ENCODE measurements at places on chromosomes 1 and 21.

DNA sequence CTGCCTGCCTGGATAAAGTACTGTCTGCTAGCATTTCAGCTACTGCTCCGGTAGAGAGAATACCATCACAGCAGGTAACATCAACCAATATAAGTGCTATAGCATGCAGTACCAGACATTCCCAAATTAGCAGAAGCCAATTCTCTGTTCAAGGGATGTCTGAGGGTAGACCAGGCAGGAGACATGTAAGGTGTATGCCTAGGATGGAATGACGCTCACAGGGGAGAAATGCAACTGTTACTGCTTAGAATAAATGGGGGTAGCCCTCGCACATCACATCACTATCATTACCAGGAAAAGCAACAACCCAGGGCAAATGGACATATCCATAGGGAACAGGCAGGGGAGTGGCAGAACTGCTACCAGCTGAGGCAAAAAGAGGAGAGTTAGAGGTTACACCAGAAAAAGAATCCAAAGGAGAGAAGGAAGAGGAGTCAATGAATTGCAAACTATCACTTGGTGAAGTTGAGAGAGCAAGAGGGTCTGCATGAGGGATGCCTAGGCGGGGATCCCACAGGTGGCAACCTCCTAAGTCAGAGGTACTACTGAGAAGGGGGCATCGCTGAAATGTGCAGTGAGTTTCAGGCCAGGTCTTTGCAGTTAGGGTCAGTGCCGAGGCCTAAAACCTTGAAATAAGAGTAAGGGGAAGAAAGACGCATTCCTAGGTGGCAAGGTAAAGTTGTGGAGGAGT lies 1.1 kb downstream of the UBE2Q1 start:
- no peak for DNase-seq

DNA sequence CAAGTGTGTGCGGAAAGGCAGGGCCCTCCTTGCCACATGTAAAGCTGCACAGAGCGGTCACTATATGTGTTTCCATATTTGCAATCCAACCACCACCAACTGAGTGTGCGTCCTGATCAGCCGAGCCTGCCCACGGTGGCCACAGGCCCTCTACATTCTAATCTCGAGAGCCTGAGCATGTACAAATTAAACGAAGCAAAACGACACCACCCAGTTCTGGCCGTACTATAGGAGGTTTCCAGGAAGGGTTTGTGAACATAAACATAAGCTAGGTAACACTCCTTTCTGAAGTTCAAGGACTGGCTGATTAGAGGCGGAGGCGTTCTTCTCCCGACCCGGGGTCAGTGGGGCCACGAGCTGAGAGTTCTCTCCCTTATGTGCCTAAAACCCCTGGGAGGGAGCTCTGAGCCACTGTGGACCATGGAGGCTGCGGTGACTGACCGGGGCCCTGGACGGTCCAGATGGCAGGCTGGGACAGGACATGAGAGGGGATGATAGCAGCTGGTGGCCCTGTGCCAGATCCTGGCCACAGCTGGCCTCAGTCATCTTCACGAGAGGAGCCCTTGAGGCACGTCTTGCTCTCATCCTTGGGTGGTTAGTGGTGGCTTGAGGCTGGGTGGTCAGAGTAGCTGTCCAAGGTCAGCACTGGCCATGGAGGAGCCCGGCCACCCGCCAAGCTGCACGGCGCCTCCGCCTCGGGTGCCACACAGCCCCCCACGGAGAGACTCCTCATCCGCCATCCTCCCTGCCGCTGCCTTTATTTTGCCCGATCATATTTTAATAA lies 39.1 kb upstream of the TRAPPC10 start:
- no peak for DNase-seq

- DNase-seq = no peak
Measured at GRCh38 chr1:171611306-171611705, 10.7 kb upstream of the MYOCOS start.

GRCh38 chr1:156481527-156481926 lies 19.0 kb downstream of the MEF2D start:
- DNase-seq = no peak

DNA sequence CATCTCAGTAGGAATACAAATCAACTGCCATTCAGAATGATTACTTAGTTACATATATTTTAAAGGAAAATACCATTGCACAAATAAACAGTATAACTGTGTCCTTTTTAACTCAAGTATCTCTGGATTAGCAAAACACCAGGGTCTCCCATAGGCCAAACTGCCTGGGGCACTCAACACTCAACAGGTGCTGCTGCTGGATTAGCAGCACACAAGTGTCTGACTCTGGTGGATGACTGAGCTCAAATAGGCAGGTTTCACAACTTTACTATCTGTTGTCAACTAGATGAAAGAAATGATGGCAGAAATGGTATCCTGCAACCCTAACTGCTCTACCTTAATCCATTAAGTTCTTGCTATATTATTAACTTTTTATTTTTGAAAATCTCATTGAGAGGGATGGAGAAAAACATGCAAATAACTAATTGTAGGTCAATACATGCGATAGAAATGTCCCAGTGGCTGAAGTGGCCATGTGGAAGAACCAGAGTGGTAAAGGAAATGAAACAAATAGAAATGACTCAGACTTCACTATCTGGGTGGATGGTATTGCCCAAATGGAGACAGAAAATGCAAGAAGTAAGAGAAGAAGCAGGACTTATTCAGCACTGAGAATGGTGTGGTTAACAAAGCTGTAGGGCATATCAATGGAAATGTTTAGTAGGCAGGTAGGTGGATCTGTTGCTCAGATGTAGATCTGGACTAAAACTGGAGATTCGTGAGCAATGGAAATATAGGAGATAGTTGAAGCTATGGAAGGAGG lies 90.8 kb upstream of the CCDC190 start:
- DNase-seq = no peak

DNA sequence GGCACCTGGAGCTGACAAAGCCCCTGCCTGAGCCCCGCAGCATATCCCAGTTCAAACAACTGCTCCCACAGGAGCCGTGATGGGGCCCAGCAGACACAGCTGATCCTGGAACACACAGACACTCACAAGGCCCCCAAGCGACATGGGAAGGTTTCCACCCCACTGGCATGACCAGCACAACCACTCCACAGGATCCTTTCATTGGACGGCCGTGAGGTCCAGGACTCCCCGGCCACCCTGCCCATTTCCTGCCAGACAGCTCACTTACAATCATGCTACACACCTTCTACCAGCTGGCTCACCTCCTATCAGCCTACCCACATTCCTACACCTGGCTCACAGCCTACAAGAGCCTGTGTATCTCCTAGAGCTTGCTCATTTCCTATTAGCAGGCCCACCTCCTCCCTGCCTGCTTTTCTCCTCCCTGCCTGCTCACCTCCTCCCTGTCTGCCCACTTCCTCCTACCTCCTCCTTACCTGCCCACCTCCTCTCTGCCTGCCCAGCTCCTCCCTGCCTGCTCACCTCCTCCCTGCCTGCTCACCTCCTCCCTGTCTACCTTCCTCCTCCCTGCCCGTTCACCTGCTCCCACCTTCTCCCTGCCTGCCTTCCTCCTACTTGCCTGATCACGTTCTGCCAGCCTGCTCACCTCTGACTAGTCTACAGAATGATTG lies 73.9 kb downstream of the MATN1 start:
- no peak for DNase-seq

GRCh38 chr1:233509526-233509925 lies 104.4 kb upstream of the KCNK1 start:
- no peak for DNase-seq

GRCh38 chr1:67431156-67431765 lies 1.1 kb upstream of the SERBP1 start:
- no peak for DNase-seq

DNA sequence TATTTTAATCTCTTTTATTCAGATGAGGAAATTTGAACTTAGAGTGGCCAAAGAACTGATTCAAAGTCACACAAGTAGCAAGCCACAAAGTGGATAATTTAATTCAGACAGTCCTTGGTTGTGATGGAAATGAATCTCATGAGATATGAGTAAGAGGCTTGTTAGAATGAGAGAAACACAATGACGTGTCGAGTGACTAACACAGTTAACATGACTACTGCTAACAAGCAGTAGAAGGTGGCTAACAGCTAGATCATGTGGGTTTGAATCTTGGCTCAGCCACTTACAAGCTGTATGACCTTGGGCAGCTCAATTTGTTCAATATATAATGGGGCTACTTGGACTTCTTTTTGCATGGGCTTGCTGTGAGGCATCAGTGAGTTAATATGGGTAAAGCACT lies 104.5 kb upstream of the LMO4 start:
- DNase-seq = no peak

GRCh38 chr1:78048446-78048845 lies 2.7 kb downstream of the GIPC2 start:
- no peak for DNase-seq

- no peak for DNase-seq
Measured at GRCh38 chr21:15197696-15198095, 132.9 kb upstream of the NRIP1 start.

DNA sequence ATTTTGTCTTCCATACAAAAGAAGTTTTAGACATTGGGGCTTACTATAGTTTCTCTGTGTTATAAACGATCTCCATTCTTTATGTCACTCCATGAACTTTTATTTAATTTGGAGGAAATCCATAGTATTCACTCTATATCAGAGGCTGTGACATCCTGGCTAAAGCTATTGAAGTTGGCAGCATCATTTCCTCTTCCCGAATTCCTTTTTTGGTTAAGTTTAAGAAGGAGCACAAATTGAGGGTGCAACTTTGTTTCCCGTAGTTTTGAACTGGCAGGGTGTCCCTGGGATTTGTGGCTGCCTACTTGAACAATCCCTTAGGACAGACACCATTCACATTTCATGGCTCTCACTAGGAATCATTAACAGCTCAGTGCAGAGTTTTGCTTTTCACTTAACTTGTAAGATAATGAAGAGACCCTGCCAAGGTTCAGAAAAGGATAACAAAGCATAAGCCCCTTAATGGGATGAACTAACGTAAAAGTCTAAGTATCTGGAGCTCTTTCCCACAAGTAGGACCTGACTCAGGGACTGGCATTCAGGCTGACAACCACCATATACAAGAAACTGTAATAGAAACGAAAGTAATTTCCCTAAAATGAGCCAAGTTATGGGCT lies 13.9 kb downstream of the S1PR1 start:
- DNase-seq = no peak

GRCh38 chr1:179146911-179147310 lies 65.0 kb downstream of the TOR3A start:
- no peak for DNase-seq

- no peak for DNase-seq
Measured at GRCh38 chr21:41895643-41896493, 16.7 kb upstream of the PRDM15 start.

- no peak for DNase-seq
Measured at GRCh38 chr1:54685335-54685905, 30.2 kb upstream of the TTC4 start.

DNA sequence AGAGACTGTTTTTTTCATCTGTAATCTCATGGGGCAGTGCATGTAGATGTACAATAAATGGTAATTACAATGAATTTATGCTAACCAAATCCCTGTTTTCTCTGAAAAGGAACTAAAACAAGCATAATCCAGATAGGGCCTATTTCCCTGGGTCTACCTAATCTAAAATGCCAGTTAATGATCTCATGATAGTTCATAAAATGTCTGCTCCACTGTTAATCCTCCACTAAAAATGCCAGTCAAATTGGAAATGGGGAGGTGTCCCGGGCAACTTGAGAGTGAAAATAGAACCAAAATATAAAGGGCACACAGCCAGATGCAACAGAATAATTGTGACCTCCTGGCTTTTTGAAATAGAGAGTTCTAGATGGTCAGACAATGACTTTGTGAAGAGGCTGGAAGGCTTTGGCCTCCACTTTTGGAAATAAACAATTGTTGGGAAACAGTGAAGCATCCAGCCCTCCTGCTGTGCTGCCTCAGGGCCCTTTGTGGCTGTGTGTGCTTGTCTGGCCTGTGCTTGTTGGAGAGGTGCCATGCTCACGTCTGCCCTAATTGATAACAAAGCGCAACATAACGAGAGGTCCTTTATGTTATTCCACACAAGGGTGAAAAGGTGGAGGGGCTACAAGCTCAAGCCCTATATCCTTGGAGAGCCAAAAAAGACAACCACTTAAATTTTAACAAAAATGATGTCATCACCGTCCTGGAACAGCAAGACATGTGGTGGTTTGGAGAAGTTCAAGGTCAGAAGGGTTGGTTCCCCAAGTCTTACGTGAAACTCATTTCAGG lies 97.7 kb downstream of the ATP5PO start:
- no peak for DNase-seq

DNA sequence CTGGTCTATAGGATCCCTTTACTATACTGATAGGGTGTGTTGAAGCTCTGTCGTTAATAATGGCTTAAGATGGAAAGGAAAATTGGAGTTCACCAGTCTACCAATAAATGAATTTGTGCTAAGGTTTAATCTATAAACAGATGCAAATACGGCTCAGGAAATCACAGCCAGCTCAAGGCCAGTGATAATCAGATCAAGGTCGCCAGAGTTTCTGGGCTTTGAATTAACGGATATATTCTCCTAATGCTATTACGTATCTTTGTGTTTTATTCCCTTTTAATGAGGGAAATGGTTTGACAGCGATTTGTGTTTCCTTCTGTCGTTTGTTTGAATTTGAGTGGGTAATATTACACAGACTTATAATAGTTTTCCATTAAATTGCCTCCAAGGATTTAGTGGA lies 279.6 kb downstream of the BACH1 start:
- DNase-seq = no peak

DNA sequence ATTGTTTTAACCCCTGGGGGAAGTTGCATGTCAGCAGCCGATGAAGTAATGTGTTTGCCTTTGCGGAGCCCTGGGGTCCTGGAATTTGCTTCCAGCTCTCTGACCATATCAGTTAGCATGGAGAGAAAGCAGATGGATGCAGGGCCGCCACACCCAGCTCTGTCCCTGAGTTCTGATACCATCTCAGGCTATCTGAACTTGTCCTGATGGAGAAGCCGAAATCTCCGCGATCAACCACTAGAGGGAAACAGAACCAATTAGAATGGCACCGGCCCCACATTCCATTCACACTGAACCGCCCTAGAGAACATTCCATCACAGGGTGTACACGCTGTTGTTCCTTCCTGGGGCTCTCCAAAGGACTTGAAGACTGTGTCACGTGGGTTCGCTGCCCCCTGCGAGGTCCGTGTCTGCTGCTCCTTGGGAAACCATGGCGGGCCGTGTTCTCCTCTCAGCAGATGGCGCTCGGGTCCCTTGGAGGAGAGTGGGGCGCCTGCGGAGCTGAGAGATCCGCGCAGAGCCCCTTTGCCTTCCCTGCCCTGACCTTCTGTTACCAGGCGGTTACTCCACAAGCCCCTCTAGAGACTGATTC lies 75.4 kb downstream of the ABCA4 start:
- DNase-seq = no peak

- DNase-seq = no peak
Measured at GRCh38 chr1:184665360-184665759, 89.3 kb downstream of the EDEM3 start.
